ENCODE measurements at places on chromosomes 1 and 21. TPM values are rescaled to one million over a fixed set of nuclear protein-coding genes. Genes with fewer than 3 reads are reported as not detected.

DNA sequence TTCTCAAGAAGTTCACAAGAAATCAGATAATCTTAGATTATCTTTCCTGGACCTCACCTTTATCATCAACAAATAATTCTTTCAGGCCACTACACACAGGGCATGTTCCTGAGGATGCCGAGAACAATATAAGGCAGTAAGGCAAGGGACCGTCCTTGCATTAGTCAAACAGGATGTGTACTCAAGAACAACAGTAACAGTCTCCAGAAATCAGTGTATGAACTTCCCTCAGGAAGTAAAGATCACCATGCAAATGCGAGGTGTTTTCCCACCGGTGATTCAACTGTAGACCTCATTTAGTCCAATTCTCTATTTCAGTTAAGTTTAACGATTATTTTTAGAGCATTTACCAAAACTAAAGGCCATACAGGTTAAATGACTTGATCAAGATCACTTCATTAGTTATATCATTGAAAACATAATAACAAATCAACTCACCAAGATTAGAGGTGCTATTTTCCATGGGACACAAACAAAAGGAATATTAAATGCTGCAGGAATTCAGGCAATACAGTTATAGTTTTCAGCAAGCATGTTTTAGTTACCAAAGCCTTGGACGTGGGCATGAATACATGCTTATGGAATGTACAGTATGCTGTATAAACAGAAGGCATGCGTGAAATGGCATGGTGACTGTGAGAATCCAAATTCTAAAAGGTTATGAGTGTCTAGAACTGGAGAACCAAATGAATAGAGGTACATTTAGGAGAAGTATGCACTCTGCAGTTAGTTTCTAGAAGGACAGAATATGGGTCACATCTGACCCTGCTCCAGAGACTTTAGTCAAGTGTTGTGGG lies 145.2 kb downstream of the TNR start:
- H3K27me3 ChIP-seq = peaks cover 5% of the 10 kb centered on the region
- no peak for DNase-seq
- no peaks in the 10 kb centered on the region for H3K4me1 ChIP-seq

DNA sequence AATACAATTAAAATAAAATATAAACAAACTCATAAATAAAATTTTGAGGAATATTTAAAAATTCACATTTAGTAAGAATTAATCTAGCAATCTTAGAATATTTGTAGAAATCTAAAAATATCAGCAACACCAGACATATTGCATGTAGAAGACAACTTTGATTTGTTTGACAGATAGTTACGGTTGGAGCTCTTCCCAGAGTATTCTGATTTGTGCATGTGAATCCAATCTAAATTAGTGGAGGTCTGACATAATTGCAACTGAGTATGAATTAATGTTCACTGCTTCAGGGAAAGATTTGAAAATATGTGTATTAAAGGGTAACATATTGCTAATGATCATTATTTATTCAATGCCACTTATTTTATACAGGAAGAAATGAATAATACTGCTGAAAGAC lies 1546.2 kb downstream of the BRINP3 start:
- H3K36me3 ChIP-seq = no peaks in the 10 kb centered on the region
- H3K4me1 ChIP-seq = no peaks in the 10 kb centered on the region
- H3K27ac ChIP-seq = no peak overlapping the region
- DNase-seq = no peak

- H3K27me3 ChIP-seq = no peaks in the 10 kb centered on the region
- H3K4me3 ChIP-seq = no peak overlapping the region
- DNase-seq = no peak
- no peaks in the 10 kb centered on the region for H3K36me3 ChIP-seq
- H3K27ac ChIP-seq = no peak overlapping the region
Observed at GRCh38 chr1:57854436-57854835, 430.6 kb upstream of the DAB1 start.

- H3K27me3 ChIP-seq = no peaks in the 10 kb centered on the region
- DNase-seq = no peak
- H3K36me3 ChIP-seq = no peaks in the 10 kb centered on the region
- H3K4me1 ChIP-seq = no peaks in the 10 kb centered on the region
- no peak overlapping the region for H3K27ac ChIP-seq
- no peak overlapping the region for H3K4me3 ChIP-seq
Observed at GRCh38 chr1:98304888-98305287, 356.6 kb upstream of the SNX7 start.

- H3K4me3 ChIP-seq = no peak overlapping the region
- DNase-seq = no peak
- H3K27ac ChIP-seq = no peak overlapping the region
- no peaks in the 10 kb centered on the region for H3K36me3 ChIP-seq
Observed at GRCh38 chr21:41149199-41149598, 18.8 kb upstream of the BACE2 start.

DNA sequence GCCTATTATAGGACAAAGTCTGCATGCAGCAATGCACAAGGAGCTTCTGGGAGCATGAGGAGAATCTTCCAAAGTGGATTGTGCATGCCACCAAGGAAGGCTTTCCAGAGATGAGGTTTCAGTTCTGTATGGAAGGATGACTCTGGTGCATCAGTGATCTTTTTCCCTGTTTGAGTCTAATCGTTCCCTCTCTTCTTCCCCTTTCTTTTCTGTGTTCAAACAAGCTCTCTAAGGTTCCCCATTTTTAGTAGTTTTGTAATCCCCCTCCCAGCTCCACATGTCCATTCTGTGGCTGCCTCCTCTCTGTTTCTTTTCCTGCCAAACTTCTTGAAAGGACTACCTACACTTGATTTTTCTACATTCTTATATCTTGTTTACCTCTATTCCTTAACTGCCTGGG lies 43.3 kb upstream of the USP25 start:
- H3K4me1 ChIP-seq = no peaks in the 10 kb centered on the region
- no peak overlapping the region for H3K27ac ChIP-seq
- no peaks in the 10 kb centered on the region for H3K27me3 ChIP-seq
- H3K36me3 ChIP-seq = no peaks in the 10 kb centered on the region
- no peak overlapping the region for H3K4me3 ChIP-seq
- DNase-seq = no peak

GRCh38 chr21:26800455-26800854 lies 44.8 kb downstream of the ADAMTS1 start:
- no peaks in the 10 kb centered on the region for H3K36me3 ChIP-seq
- no peaks in the 10 kb centered on the region for H3K4me1 ChIP-seq
- no peak for DNase-seq
- no peak overlapping the region for H3K4me3 ChIP-seq
- H3K27ac ChIP-seq = no peak overlapping the region

DNA sequence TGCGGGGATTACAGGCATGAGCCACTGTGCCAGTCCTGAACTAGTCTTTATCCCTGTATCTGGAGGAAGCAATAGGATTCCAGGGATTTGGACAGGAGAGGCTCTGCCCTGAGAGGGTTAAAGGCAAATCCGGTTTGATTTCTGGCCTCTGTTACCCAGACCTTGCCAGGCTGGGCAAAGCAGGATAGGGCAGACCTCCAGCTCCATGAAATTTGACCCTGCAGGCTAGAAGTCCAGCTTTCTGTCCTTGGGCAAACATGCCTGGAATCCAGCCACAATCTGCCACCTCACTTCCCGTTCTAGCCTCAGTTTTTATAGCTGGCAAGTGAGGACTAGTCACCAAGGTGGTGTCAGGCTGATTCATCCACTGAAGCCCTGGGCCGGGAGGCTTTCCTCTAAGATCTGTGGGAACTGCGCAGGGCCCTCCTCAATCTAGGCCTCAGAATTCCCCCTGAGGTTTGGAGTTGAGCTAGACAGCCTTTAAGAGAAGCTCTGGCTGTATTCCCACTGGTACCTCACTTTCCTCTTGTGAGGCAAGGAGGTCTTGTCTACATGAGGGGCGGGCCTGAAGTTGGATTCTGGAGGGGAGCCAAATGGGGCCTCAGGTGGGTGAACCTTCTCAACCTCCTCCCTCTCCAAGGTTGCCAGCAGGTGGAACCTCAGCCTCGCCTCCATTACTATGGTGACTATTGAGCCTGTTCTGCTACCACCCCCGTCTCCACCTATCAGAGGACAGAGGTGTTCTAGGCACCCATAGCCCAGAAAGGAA lies 7.0 kb upstream of the P3R3URF start:
- no peak overlapping the region for H3K27ac ChIP-seq
- DNase-seq = no peak
- H3K4me3 ChIP-seq = no peak overlapping the region
- H3K27me3 ChIP-seq = peaks cover 3% of the 10 kb centered on the region
- peaks cover 12% of the 10 kb centered on the region for H3K4me1 ChIP-seq

DNA sequence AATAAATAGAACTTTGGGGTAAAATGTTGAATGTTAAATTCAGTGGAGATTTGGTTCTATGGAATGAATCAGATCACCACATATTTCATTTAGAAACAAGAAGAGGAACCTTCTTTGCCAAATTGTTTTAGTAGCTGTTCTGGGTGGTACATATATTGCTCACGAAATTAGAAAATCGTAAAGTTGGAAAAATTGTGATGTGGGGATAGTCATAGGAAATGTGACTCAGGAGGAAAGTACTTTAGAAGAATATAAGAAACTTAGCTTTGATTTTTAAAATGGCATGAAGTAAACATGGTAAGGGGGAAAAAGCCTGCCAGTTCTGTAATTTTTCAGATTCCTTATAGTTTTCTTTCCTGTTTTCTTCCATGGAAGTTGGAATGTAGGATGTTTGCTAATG lies 27.4 kb downstream of the RRP15 start:
- H3K27ac ChIP-seq = no peak overlapping the region
- peaks cover 6% of the 10 kb centered on the region for H3K36me3 ChIP-seq
- H3K4me1 ChIP-seq = no peaks in the 10 kb centered on the region

GRCh38 chr1:50775740-50776139 lies 184.3 kb downstream of the FAF1 start:
- no peak overlapping the region for H3K27ac ChIP-seq
- peaks cover 14% of the 10 kb centered on the region for H3K36me3 ChIP-seq
- no peaks in the 10 kb centered on the region for H3K4me1 ChIP-seq
- H3K27me3 ChIP-seq = no peaks in the 10 kb centered on the region
- no peak overlapping the region for H3K4me3 ChIP-seq

GRCh38 chr1:200438911-200439310 lies 29.1 kb upstream of the ZNF281 start:
- DNase-seq = no peak
- no peak overlapping the region for H3K4me3 ChIP-seq
- H3K27me3 ChIP-seq = no peaks in the 10 kb centered on the region
- H3K4me1 ChIP-seq = peaks cover 3% of the 10 kb centered on the region
- H3K27ac ChIP-seq = no peak overlapping the region

- H3K27me3 ChIP-seq = no peaks in the 10 kb centered on the region
- DNase-seq = no peak
- no peak overlapping the region for H3K4me3 ChIP-seq
- H3K27ac ChIP-seq = no peak overlapping the region
- no peaks in the 10 kb centered on the region for H3K36me3 ChIP-seq
Observed at GRCh38 chr1:185813401-185813979, 79.3 kb downstream of the HMCN1 start.

DNA sequence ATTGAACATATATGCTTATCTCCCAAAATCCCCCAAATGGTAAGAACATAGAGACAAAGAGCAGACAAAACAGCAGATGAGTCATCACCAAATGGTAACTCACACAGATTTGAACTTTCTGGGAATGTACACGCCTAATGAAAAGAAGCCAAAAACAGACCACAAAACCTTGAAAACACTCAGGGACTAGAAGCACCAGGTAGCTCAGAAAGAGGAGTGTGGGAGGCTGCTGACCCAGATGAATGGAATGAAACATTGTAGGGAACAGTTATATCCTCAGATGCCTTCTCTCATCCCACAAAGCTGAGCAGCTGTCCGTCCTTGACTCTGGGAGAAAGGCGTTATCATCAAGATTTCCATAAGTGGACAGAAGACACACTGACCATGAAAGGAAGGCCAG lies 307.0 kb upstream of the USP25 start:
- no peak overlapping the region for H3K4me3 ChIP-seq
- no peaks in the 10 kb centered on the region for H3K4me1 ChIP-seq
- DNase-seq = no peak
- no peak overlapping the region for H3K27ac ChIP-seq
- no peaks in the 10 kb centered on the region for H3K27me3 ChIP-seq

DNA sequence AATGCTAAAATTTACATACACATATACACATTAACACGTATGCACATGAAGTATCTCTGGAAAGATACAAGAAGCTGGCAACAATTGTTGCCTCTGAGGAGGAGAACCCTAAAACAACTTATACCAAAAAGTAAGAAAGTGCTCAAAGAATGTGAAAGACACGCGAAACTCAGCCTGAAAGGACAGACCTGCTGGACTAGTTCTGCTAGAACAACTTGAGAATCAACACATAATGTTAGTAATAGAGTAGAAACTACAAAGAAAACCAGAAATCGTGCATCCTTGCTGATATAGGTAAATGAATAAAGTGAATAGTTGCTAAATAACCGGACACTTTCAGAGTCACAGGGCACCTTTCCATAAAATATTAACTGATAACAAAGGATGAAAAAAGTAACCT lies 242.5 kb downstream of the RERE start:
- no peaks in the 10 kb centered on the region for H3K36me3 ChIP-seq
- H3K27me3 ChIP-seq = no peaks in the 10 kb centered on the region
- H3K4me3 ChIP-seq = no peak overlapping the region
- no peak for DNase-seq

- no peaks in the 10 kb centered on the region for H3K27me3 ChIP-seq
- no peak overlapping the region for H3K4me3 ChIP-seq
- H3K4me1 ChIP-seq = no peaks in the 10 kb centered on the region
- H3K36me3 ChIP-seq = no peaks in the 10 kb centered on the region
- H3K27ac ChIP-seq = no peak overlapping the region
Observed at GRCh38 chr1:85116856-85117255, 68.6 kb upstream of the MCOLN3 start.

DNA sequence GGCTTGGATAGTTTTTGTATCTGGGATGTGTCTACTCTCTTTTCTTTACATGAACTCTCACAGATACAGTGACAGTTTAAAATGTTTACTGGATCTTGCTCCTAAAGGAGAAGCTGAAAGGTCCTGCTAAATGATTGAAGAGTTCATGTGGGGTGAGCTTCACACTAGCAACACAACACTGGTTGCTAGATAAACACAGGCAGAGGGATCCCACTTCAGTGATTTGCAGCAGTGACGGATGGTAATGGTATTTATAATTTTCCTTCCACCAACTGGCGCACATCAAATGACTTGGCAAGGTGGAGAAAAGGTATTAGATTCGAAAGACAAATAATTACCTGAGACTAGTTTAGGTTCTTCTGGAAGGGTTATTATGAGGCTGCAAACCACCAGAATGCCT lies 270.2 kb downstream of the TBX15 start:
- no peaks in the 10 kb centered on the region for H3K36me3 ChIP-seq
- H3K4me1 ChIP-seq = no peaks in the 10 kb centered on the region
- DNase-seq = no peak
- no peak overlapping the region for H3K27ac ChIP-seq
- no peak overlapping the region for H3K4me3 ChIP-seq

Gene CFHR4
- not detected for total RNA-seq

Gene CYP4A22
- not detected for total RNA-seq

Gene ST6GALNAC3
- 0.77 TPM for total RNA-seq

Gene SHE
- not detected for total RNA-seq

Gene CELA2B
- not detected for total RNA-seq

Gene KIF26B
- not detected for total RNA-seq

Data from CD4-positive, alpha-beta T cell (primary cell).